ENCODE measurements at places on chromosomes 3 and 15. TPM values are rescaled to one million over a fixed set of nuclear protein-coding genes. Genes with fewer than 3 reads are reported as not detected.
A peak's percentile ranks its signal among the peaks of the same experiment; 100 is the strongest.

Gene CADM2
- total RNA-seq = 0.20 TPM

Gene RGMA
- 0.20 TPM for total RNA-seq

Gene C3orf22
- not detected for total RNA-seq

Gene TLR9
- total RNA-seq = not detected

Gene LSG1
- 48.6 TPM for total RNA-seq

GRCh38 chr15:47870956-47871625, 153.8 kb downstream of the SEMA6D start:
- peak; percentile 47 for DNase-seq

DNA sequence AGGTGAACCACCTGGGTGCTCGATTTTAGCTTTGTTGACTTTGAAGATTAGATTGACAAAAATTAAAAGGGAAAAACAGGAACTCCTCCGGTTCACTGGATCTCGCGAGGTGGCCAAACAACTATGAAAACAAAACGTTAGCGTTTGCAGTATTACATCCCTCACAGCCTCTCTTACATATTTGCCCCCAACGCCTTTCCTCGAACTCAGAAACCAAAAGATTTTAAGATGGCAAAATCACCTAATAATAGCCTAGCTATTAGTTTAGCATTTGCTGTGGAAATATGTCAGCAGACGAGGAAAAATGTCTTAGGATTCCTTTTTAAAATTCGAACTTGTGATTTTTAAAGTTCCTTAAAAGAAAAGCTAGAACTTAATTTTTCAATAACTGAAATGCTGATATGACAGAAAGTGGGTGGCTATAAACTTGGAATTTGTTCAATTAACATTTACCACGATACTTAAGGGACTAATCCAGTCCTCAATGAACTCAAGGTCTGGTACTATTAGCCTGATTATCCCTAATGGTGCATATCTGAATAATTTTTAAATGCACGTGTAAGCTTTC, 491 bp upstream of the SENP7 start:
- DNase-seq = no peak

DNA sequence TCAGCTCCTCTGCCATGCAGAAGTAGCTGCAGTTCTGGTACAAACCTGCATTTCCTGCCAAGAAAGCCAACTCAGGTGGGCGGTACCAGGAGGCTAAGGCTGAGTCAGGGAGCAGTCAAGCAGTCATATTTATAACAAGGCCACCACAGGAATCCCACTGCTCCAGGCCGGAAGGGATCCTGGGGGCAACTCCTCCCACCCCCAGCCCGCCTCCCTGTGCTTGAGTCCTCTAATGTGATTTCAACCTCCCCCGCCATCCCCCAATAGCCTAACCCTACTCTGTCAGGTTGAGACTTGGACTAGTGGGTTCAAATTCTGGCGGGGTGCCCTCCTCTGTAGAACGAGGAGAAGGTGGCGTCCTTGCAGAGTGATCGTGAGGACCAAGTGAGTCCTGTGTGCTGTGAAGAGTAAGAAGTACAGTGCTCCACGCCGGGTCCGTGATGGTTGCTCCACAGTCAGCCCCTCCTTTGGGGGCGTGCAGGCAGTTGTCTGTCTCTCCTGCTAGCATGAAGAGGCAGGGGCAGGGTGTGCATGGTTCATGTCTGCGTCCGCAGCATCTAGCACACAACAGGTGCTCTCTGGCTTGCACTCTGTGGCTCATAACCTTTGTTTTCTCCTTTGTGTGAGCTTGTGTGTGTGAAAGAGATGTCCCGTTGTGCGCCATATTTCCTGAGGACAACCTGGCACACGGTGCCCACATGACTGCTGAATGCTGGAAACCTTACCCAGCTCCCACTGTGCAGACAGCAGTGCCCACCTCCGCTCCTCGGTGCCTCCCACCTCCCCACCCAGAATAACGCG, 78.3 kb downstream of the SMAD6 start:
- peak; percentile 66 for DNase-seq

- DNase-seq = no peak
These were observed 40.8 kb downstream of the SEMA5B start for GRCh38 chr3:122986693-122987179.

All from lung microvascular endothelial cell (primary cell).